ENCODE measurements at places on chromosomes 7 and 10.
A peak's percentile ranks its signal among the peaks of the same experiment; 100 is the strongest.

- DNase-seq: no peak
These were observed 61.1 kb upstream of the PCGF5 start for GRCh38 chr10:91159254-91159783.

- no peak for DNase-seq
These were observed 76.1 kb upstream of the PITRM1 start for GRCh38 chr10:3248526-3249306.

DNA sequence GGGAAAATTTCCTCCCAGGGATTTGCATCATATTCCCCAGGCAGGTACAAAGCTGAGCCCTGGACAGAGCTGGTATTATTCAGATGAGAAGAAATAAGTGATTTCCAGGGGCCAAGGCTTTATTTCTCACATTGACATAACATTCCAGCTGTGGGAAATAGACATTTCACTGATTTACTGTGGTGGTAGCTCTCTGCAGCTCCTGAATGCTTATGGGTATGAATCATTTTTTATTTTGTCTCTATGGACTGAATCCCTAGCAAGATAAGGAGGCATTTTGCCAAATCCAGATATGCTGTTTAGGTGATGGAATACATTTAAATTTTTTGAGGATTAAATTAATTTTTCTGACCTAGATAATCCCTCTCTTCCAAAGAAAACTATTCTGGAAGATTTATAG, 97.9 kb downstream of the MTPN start:
- DNase-seq: no peak

DNA sequence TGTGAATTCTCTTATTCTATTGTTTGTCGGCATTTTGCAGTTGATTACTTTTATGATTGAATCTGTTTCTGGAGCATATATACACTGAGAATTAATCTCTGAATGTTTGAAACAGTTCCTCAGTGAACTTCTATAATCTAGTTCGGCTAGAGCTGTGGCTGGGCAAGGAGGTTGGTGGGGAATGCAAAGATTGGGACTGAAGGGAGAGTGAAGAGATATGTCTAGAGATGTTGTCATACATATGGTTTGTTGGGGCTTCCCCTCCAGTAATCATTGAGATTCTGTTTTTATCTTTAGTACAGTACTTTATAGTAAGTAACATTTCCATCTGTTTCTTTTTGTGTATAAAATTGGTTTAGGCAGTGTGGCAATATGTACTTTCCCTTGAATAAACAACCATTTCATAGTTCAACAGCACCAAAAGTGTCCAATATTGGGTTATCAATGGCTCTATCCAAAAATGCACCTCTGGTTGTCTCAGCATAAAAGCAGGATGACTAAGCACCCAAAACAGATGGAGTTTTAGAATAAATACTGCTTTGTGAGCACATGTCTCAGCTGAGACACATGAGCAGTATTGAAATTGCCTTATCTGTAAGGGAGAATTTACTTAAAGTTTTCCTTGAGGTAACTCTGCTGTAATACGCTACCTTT, 36.7 kb downstream of the WAC start:
- no peak for DNase-seq

DNA sequence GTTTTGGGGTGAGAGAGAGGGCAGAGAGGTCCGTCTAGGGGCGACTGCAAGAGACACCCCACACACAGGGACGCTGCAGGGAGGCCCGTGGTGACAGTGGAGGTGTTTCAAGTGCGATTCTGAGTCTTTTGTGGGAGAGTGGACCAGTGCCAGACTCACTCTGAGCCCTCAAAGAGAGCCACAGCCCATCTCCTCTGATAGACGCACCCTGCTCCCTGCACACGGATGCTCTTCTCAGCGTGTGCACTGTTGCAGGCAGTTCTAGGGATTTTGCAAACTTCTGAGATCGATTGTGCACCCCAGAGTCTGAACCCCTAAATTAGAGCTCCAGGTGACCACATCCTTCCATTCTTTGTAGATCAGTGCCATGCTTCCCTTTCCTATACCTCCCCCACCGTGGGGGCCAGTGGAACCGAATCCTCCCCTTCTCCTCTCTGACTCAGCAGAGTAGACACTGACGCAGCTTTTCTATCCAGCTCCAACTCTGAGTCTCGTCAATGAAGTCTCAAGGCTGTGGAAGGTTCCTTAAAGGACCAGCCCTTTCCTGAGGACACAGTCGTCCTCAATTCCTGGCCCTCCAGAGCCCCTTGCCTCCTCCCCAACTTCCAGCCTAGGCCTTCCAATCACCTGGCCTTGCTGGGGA, 83.8 kb downstream of the TMEM130 start:
- DNase-seq: peak; percentile 57

- peak; percentile 66 for DNase-seq
These were observed 183.0 kb downstream of the DNAJB6 start for GRCh38 chr7:157519798-157520244.

- DNase-seq: no peak
These were observed 1024.8 kb upstream of the AUTS2 start for GRCh38 chr7:68573271-68574005.

All from NB4 (cell line).